ENCODE measurements at places on chromosomes 7 and 10.

DNA sequence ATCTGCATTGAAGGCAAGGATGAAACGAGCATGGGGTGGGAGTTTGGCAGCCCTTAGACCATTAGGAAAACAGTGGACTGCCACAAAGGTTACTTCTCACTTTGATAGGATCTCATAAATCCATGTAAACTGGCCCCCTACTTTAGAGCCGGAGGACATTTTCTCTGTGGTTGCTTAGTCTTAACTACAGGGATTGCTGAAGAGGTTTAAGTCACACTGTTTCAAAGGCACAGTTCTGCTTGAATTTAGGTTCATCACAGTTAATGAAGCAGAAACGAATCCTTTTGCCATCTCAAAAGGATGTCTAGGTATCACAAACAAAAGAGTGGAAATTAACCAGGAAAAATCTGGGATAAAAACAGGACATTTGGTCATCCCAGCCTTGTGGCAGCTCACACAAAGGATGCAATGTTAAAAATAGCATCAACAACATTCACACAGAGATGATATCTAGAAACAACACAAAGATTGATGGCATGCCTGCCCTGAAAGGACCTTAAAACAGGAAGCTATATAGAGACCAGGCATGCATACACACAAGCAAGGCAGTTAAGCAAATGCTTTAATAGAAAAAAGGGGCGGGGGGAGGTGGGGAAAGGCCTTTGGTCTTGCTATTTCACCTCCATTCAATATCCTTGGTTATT, 74.0 kb downstream of the DOCK4 start:
- no peak for DNase-seq

- DNase-seq, result no peak
Measured at GRCh38 chr7:105835441-105835840, 41.0 kb downstream of the ATXN7L1 start.

- DNase-seq, result no peak
Measured at GRCh38 chr7:122380992-122381391, 76.4 kb upstream of the FEZF1 start.

DNA sequence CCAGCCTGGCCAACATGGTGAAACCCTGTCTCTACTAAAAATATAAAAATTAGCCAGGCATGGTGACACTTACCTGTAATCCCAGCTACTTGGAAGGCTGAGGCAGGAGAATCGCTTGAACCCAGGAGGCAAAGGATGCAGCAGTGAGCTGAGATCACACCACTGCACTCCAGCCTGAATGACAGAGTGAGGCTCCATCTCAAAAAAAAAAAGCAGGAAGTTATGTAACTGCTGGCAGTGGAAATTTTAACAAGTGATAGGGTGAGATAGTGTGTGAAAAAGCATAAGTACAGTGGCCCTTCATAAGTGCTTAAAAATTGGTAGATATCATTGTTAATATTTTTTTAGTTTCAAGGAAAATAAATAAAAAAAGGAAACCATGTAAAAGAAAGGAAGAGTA, 12.3 kb downstream of the AKR1C3 start:
- no peak for DNase-seq

DNA sequence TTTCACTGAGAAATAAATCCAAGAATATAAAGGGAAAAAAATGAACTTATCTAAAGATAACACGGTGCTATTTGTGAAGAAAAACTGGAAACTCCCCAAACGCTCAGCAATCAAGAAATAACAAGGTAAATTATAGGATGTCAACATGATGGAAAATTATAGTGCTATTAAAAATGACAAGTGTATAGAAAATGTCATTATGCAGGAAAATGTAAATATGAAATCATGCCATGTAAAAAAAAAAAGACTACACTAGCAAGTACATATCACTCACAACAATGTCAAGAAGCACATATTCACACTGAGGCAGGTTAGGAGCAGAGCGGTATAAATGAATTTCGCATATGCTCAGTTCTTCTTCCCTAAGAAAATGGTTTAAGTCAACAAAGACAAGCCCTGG, 27.7 kb downstream of the KLRG2 start:
- no peak for DNase-seq

DNA sequence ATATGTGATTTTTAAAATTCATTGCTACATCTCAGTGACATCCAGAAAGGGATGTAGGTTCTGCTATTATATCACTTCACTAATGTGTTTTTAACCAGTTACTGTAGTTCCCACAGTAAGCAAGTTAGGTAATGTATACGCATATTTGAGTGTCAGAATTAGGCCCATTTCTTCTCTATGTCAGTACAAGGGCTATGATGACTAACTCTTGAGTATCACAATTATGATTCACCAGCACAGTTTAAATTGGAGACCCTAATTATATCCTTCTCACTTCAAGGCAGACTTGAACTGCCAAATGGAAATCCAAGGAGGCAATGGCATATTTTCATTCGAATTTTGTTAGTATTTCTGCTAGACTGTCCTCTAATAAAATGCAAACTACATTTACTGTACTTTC, 23.6 kb downstream of the BZW2 start:
- DNase-seq, result no peak

DNA sequence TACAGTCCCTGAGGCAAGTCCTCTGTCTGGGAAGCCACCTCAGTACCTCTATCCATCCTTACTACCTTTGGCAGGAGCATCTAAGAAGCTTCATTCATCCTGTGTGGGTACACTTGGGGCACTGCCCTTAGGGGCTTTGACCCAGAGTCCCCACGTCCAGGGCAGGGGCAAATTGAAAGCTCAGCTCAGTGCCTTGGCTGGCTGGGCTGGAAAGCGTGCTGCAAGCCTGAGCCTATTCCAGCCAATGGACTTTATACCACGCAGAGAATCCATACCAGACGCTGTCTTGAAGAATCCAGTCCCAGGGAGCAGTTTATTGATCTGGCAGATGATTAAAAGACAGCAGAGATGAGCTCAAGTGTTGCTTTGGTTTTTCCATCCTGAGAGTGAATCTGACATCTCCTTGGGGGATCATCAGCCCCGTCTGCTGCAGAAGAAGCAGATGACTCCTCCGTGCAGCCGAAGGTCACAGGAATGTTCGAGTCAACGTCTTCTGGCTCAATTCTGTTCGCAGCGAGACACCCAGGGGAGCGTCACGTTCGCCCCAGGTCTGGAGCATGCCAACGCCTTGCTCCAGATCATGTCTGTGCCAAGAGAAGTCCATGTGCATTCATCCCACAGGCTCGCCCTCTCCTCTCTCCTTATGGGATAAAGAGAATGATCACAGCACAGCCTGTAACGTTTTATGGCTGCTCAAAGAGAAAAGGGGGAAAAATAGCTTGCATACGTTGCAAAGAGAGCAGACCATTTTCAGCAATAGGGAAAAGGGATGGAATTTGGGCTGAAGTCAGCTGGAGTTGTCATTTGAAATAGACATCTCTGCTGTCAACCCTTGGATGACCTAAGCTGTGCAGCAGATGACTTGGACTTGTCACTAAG, 35.8 kb upstream of the LYZL1 start:
- no peak for DNase-seq

DNA sequence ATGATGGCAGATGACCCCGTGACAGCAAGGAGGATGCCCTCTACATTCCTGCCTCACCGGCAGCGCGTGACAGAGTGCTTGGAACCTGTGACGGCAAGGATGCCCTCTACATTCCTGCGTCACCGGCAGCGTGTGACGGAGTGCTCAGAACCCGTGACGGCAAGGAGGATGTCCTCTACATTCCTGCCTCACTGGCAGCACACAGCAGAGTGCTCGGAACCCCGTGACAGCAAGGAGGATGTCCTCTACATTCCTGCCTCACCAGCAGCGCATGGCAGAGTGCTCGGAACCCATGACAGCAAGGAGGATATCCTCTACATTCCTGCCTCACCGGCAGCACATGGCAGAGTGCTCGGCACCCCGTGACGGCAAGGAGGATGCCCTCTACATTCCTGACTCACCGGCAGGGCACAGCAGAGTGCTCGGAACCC, 231.0 kb downstream of the DIP2C start:
- peak; percentile 85 for DNase-seq

DNA sequence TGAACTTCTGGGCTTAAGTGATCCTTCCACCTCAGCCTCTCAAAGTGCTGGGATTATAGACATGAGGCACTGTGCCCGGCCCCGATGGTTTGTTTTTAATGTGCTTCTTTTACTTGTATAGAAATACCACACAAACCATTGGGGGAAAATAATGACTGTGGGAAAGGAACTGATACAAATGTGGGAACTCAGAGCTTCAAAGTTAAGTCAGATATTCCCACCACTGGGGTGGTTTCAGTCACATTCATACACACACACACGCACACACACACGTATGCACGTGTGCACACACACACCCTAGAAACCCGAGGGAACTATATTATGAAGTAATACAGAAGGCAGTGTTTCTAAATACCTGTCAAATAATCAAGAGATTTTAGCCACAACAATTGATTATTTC, 17.0 kb downstream of the CPA4 start:
- no peak for DNase-seq

DNA sequence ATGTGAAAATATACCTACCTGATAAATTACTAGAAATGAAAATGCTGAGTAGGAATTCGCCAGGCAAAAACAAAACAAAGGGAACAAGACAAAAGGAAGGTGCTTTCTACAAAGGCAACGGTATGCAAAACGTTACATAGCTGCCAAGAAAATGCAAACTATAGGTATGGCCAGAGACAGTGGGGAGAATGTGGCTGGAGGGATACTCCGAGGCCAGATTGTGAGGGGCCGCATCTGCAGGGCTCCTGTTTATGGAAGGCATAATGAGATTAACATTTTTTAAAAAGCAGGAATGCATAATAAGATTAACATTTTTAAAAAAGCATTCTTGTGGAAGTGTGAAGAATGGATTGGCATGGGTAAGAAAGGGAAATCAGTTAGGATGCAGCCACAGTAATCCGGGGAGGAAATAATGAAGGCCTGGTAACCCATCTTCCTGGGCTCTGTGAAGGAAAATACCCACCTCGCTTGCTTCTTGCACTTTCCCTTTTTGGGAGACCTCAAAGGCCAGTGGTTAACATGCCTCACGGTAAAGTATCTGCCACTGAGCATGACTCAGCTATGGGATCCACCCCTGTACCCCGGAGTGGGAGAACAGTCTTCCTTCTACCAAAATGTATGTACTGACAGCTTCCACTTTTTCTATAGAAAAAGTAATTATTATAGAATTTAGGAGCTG, 145.8 kb upstream of the LRRN3 start:
- no peak for DNase-seq

GRCh38 chr7:135789956-135790355, 41.3 kb upstream of the FAM180A start:
- DNase-seq, result no peak

DNA sequence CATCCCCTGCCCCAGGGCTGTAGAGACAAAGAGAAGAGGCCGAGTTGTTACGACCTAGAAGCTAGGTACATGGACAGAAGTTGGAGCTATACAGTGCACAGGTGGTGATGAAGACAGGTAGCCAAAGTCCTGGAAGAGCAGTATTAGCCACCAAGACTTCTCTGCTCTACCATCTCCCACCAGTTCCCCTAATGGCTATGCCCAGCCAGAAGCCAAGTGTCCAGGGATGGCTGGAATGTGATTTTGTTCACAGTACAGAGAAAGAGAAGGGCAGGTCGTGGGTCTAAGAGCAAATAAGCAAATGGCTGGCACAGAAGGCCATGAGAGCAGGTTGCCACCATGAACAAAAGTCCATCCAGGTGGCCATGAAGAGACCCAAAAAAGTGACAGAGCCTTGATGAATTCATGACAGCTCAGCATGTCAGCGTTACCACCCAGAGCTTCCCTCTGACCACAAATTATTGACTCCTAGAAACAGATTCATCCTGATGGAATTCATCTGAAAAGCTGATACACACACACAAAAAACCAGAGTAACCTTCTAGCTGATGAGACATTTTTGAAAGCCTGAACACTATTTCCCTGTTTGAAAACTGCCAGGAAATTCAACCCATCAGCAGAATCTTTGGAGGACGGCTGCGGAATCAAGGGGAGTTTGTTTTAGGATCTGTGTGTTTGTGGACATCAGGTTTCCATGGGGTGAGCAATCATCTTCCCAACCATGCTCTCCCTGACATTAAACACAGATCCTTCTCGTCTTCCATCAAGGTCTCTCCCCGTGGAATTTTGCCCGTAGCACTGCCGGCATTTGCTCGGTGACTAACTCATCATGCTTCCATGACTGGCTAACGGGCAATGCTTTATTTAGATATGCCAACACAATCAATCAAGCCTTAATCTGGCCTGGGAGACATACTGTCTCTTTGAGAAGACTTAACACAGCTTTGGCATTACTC, 906.7 kb upstream of the AUTS2 start:
- DNase-seq, result no peak

DNA sequence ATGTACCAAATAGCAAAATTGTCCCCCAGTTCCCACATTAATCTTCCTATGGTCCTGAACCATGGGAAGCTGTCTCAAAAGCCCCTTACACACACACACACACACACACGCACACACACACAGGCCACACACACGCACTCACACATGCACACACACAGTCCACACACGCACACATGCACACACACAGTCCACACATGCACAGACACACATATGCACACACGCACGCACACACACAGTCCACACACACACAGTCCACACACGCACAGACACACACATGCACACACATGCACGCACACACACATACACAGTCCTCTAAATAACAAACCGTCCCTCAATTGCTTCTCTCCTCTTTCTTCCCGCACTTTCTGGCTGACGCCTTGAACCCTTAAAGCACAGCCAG, 265.3 kb downstream of the TCERG1L start:
- no peak for DNase-seq

DNA sequence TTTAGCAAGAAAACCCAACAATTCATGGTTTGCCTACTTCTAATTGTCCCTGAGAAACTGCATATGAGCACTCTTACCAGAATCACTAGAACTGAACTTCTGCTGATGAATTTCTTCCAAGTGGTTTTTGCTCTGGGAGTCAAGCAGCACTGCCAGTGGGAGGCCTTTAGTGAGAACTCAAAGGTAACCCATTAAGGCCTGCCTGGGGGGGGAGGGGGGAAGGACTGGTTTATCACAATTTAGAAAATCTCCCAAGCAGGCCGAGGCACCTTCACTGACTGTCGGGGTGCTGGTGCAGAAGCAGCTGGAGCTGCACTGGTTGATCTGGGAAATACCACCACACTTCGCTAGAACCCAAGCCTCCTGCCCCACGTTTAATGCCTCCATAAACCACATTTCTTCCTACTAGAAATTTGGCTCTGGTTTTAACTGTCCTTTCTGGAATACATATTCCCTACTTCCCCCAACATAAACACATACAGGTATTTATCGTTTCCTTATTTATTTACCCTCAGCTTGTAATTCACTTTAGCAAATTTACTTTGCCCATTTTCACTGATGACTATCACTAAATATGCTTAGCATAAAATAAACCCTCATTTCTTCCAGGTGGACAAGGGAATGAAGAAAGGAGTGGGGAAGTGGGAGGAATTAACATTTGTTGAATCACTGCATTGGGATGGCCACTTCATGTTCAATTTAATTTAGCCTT, 14.2 kb downstream of the ANK3 start:
- no peak for DNase-seq

GRCh38 chr10:26755443-26755903, 58.0 kb downstream of the PDSS1 start:
- peak; percentile 69 for DNase-seq

All from ACHN (cell line).